ENCODE measurements at places on chromosomes 2 and 18.
A peak's percentile ranks its signal among the peaks of the same experiment; 100 is the strongest.

DNA sequence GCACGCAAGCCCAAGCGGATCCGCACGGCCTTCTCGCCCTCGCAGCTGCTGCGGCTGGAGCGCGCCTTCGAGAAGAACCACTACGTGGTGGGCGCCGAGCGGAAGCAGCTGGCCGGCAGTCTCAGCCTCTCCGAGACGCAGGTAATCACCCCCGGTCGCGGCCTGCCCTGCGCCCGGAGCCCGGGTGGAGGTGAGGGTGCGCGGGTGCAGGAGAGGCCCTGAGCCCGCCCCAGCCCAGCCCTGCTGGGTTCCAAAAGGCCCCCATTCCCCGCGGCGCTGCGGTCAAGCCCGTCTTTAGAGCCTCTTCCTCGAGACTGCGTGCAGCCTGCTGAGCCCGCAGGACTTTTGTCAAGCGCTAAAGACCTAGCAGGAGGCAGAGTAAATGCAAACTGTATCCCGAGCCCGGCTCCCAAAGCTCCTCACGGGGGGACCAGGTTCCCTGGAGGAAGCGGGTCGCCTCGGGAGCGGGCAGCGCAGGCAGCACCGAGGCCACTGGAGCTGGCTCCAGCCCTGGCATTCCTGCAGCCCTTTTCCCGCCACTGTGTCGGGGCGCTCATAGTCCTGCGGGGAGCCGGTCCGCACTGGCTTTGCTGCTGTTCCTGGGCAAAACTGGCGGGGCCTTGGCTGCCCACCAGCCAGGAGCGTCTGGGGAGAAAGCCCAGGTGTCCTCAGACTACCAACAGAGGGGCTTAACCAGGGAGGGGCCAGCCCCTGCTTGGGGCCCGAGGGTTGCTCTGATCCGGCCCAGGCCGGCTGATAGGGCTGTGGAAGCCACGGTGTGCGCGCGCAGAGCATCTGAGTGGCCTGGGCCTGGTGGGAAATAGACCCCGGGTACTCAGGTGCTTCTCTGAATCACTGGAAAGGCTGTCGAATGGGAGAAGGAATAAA is 7.3 kb downstream of the EMX1 start:
- DNase-seq, result no peak

GRCh38 chr18:59898609-59899297 is 1.0 kb upstream of the PMAIP1 start:
- no peak for DNase-seq

- no peak for DNase-seq
These were observed 30.6 kb downstream of the KCMF1 start for GRCh38 chr2:85001595-85001994.

GRCh38 chr2:10471046-10471571 is 23.0 kb upstream of the ODC1 start:
- no peak for DNase-seq

GRCh38 chr2:20507166-20507692 is 60.4 kb downstream of the RHOB start:
- no peak for DNase-seq

DNA sequence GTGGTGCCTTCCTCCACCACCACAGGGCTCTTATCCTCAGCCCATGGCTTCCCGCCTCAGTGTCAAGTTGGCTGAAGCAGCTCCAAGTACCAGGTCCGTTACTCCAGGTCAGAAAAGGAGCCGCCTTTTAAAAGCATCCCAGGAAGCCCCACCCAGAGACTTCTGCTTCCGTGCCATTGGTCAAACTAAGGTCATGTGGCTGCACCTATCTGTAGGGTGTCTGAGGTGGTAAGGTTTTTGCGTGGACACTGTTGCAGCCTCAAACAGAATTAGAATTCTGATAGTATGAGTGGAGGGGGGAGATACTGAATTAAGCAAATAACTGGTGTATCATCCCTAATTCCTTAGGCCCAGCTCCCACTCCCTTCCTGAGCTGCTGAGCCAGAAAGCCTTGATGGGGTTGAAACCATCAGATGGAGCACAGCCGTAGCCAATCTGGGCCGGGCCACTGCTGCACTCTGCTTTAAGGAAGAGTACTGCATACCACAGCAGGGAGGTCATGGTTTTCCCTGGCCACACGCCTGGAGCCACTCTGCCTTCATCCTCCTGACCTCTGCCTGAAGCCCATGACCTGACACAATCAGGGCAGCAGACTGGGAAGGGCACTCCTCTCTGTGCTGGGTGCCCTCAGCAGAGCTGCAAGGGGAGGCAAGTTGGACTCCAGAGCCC is 8.4 kb downstream of the TMEM247 start:
- DNase-seq, result peak; percentile 18

DNA sequence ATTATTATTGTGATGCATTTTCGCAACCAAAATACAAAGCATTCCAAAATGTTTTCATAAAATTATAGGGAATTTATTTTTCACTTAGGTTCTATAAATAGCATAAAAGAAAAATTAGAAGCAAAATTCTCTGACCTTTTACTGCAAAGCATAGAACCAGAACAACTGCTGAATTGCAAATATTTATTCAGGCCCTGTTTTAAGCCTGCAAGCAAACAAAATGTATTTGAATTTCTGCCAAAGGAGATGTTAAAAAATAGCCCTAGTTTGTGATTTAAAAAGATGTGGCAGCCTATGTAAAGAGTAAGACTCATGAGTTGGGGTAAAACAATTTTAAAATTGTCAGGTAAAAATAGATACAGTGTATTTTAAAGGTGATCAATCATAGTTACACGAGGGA is 138.1 kb downstream of the KCNJ3 start:
- no peak for DNase-seq

DNA sequence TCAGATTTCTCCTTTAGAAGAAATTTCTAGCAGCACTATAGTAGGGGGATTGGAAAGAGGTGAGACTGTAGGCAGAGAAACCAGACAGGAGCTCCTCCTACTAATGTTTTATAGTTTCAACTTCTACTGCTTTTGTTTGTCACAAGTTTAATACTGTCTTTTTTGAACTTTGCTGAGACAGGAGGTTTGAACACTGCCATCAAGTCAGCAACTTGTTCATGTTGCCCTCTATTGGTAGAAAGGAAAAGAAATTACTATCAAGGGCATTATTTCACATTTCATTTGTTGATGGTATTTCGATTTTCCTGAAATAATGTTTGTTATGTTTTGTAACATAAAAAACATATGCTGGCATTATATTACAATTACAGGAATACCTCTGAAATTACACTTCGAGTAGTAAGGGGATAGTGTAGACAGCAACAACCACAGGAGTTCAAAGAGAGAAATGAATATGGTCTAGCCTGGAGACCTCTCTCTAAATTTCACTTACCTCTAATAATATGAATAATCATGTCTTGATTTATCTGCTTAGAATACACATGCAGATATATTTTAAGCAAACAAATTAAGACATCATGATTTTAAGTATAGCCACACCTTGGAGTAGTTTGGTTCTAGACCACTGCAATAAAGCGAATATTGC is 12.4 kb upstream of the CCDC88A start:
- DNase-seq, result no peak

DNA sequence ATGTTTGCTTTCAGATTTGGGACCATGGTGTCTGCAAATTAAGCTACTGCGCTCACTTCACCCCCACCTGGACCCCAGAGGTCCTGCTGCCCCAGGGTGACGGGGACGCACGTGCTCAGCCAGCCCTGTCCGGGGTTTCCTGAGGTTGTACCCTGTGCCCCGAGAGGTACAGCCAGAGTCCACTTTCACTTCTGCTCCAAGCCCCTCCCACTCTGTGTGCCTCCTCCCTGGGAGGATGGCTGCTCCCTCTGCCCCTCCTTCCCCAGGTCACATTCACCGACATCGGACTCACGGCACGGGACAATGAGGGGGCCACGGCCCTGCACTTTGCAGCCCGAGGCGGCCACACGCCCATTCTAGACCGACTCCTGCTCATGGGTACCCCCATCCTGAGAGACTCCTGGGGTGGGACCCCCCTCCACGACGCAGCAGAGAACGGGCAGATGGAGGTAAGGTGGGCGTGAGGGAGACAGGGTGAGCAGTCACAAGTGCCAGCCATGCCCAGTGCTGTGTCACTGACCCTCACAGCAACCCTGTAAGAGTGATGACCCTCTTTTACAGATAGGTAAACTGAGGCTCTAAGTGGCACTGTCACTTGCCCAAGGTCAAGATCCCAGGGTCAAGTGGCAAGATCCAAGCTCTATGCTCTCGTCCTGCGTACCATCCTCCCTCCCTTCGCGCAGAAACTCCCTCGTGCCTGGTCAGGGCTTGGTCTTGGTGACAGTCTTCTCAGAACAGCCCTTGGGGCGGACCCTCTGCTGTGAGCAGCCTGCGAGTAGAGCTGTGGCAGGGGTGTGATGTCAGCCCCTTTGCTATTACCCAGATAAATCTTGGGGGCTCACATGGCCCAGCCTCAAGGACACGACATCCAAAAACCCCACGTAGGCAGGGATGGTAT is 7.6 kb downstream of the ESPNL start:
- DNase-seq, result no peak

DNA sequence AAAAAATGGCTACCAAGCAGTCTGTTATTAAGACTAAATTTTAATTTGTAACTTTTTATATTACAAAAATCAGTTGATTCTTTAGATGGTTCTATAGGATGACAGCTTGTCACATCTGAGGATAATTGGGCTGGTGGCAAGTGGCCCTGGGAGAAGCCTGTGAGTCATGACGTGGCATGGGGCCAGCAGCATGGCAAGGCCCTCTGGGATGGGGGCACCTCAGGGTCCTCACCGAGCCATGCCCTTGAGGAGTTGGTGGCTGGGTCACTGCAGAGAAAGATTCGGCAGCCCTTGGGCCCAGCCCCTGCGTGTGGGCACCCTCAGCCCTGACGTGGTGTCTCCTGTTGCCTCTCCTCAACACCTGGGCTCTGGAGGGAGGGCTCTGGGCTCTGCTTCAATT is 49.7 kb downstream of the STK25 start:
- DNase-seq, result no peak

GRCh38 chr2:217379807-217380206 is 519.9 kb upstream of the TNP1 start:
- DNase-seq, result no peak

DNA sequence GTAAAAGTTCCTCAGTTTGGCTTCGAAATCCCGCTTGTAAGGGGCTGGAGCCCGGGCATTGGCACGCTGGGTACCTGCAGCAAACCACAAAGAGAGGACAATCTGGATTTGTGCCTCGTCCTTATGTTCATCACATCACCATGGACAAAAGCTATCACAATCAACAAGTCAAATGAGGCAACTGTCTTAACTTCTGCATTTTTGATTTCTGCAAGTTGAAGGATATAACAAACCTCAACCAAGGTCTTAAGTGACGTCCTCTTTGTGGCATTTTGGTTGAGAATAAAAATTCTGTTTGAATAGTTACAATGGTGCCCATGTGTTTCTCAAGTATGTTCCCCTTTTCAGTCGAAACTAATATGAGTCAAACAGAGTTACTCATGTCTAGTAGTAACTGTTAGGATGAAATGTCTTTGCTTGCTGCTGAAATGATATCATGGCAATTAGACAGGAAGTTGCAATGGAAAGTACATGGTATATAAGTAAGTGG is 70.8 kb upstream of the STK17B start:
- DNase-seq, result no peak

DNA sequence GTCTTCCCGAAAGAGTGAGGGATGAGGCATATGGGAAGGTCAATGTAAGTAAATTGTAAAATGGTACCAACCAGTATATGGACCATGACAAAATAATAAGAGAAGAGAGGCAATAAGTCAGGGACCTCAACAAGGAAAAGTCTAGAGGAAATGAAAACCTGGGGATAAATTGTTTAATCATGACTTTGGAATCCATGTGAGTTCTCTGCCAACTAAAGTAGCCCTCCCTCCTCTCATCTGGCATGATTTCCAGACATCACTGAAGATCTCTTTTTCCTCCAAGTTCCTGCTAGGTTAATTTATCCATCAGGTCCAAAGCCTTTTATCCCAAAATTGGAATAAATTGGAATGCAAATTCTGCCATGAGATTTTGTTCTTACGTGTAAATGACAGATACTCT is 417.9 kb downstream of the NRXN1 start:
- no peak for DNase-seq

- DNase-seq, result no peak
These were observed 74.4 kb upstream of the ASB18 start for GRCh38 chr2:236338495-236339184.

- DNase-seq, result no peak
These were observed 23.1 kb downstream of the KCNG3 start for GRCh38 chr2:42470706-42471105.

- DNase-seq, result no peak
These were observed 76.1 kb upstream of the TXNDC2 start for GRCh38 chr18:9809697-9810096.

DNA sequence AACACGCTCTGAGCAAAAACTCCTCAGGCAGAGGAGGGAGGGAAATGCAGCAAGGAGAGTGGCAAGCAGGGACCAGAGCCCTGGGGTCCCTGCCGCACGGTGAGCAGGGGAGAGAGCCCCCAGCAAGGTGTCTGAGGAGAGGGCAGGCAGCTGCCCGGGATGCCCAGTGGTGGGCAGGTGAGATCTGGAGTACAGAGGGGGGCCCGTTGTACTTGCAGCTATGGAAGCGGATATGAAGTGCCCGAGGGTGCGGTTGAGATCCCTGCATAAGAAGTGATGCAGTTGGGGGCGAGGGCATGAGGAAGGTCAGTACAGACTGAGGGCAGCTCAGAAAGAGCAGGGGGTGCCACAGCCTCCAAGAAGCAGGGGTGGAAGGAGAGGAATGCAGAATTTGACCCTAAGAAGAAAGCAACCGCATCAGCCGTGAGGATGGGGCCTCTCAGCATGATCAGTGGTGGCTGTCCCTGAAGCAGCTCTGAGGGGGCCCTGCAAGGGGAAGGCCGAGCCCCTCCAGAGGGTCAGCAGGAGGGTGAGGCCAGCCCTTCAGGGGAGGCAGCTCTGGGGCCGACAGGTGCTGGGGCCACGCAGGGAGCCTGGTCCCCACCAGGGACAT is 29.4 kb downstream of the MTERF4 start:
- no peak for DNase-seq

DNA sequence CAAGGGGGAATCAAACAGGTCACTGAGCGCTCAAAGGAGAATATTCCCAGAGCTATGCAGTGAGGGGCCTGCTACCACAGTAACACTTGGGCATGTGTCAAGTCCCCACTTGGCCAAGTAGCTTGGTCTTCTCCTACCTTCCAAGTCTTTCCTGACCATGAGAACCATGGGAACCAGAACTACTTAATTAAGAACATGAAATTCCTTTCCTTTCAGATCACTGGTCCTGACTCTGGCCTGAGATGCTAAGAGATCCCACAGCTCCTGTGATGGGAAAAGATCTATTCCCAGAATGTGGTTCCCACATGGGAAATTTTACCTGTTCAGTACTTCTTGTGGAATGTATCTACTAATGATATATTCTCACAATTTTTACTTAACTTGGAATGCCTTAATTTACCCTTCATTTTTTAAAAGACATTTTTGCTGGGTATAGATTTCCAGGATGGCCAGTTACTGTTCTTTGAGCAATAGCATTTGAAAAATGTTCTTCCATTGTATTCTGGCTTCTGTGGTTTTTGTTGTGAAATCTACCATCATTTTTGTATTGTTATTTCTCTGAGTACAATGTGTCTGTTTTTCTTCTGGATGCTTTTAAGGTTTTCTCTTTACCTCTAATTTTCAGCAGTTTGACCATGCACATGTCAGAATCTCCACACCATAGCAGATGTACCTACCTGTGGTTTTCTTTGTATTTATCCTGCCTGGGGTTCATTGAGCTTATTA is 37.9 kb downstream of the KCNIP3 start:
- no peak for DNase-seq

GRCh38 chr2:62354771-62355561 is 151.0 kb downstream of the TMEM17 start:
- no peak for DNase-seq

- DNase-seq, result no peak
These were observed 37.8 kb downstream of the ARID5A start for GRCh38 chr2:96574364-96574763.
